Cardiac muscle cell (in vitro differentiated cells and primary cell): ENCODE measurements at places on chromosomes 1 and 21.

DNA sequence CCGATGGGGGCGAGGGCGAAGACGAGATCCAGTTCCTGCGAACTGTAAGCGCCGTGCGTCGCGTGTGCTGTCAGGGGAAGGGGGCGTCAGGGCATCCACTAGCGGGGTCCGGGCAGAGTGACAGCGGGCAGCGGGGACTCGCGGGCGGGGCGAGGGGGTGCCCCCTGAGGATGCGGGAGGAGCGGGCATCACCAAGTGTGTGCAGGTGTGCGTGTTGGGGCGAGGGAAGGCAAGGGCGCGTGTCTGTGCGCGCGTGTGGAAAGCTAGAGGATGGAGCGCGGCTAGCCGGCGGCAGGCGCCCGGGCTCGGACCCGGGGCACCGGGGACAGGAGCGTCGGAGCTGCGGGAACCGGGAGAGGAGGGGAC, 525 bp downstream of the RYR2 start:
- no peaks in the 10 kb centered on the region for H3K36me3 ChIP-seq
- DNase-seq: peak; percentile 1

DNA sequence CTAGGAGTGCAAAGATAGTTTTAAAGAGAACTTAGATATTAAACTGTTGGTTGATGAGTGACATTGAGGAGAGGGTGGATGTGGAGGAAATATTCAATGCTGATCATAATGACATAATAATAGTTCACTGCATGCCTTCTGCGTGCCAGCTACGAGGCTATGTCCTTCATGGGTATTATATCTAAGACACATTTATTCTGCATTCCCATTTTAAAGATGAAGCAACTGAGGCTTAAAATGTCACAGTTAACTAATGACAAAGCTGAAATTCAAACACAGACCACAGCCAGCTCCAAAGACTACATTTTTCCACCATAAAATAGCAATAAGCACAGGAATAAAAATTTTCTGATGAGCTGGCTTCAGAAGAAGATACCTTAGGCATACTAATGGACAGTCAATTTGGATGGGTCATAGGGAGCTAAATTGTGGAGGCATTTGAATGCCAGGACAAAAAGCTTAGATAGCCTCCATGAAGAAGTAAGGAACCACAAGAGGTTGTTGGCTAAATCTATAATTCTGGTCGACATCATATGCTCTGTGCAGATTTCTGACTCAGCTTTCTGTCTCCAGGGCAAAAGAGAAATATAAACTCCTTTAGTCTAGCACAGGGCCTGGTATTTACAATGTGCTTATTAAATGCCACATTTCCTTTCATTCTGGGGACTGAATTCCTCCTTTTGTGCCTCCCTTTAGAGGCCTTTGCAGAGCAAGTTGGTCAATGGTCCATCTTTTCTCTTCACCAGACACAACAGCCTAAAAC, 71.2 kb upstream of the NRIP1 start:
- H3K4me1 ChIP-seq: peaks cover 20% of the 10 kb centered on the region
- no peak for DNase-seq
- H3K4me3 ChIP-seq: no peak overlapping the region

DNA sequence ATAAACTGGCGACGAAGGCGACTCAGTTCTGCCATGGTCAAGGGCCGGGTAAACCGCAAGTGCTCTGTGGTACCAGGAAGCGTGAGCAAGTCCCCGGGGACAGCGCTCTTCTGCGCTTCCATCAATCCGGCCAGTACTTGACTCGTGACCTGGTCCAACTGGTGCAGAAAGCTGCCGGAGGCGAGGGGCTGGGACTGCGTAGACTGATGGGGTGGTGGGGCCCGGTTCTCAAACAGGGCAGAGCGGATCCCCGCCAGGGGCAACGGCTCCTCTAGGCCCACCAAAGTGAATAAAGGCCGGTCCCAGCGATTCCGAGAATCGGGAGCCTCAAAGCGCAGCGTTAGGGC, 852 bp downstream of the KTI12 start:
- H3K4me1 ChIP-seq: peaks cover 13% of the 10 kb centered on the region
- peak; percentile 74 for DNase-seq
- peak overlapping the region; percentile 79 for H3K27ac ChIP-seq
- H3K4me3 ChIP-seq: peak overlapping the region; percentile 81
- H3K27me3 ChIP-seq: no peaks in the 10 kb centered on the region
- H3K36me3 ChIP-seq: no peaks in the 10 kb centered on the region

GRCh38 chr1:55423376-55423775, 208.2 kb upstream of the USP24 start:
- no peak overlapping the region for H3K4me3 ChIP-seq
- no peaks in the 10 kb centered on the region for H3K27me3 ChIP-seq
- H3K36me3 ChIP-seq: no peaks in the 10 kb centered on the region

GRCh38 chr1:3078430-3078861, 9.4 kb downstream of the PRDM16 start:
- no peak for DNase-seq
- H3K4me1 ChIP-seq: peaks cover 31% of the 10 kb centered on the region
- H3K36me3 ChIP-seq: no peaks in the 10 kb centered on the region
- H3K4me3 ChIP-seq: no peak overlapping the region
- H3K27ac ChIP-seq: no peak overlapping the region

- no peak for DNase-seq
- H3K27me3 ChIP-seq: peaks cover 12% of the 10 kb centered on the region
- H3K36me3 ChIP-seq: no peaks in the 10 kb centered on the region
- H3K4me3 ChIP-seq: no peak overlapping the region
- no peak overlapping the region for H3K27ac ChIP-seq
Observed at GRCh38 chr1:36768486-36769178, 265.7 kb downstream of the GRIK3 start.

GRCh38 chr1:112636597-112637253, 17.1 kb downstream of the CAPZA1 start:
- H3K27ac ChIP-seq: no peak overlapping the region
- no peak for DNase-seq
- no peaks in the 10 kb centered on the region for H3K27me3 ChIP-seq
- no peaks in the 10 kb centered on the region for H3K36me3 ChIP-seq
- H3K4me3 ChIP-seq: no peak overlapping the region

DNA sequence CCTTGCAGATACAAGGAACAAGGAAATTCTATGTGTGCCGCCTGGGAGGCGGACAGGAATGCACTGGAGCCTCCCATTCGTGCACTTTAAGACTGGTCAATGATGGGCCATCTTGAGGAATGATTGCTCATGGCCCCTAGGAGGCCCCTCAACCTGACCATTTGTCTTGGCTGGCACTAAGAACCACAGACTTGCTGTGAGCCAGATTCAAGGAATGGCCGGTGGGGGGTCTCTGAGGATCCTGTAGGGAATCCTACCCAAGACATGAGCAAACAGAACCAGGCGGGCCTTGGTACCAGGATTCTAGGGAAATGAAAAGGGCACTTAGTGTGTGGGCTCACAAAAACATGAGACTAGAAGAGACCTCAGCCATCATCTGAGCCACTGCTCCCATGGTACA, 28.1 kb upstream of the GOLT1A start:
- DNase-seq: no peak
- no peak overlapping the region for H3K4me3 ChIP-seq
- H3K36me3 ChIP-seq: peaks cover 64% of the 10 kb centered on the region
- no peak overlapping the region for H3K27ac ChIP-seq
- H3K27me3 ChIP-seq: no peaks in the 10 kb centered on the region

- no peaks in the 10 kb centered on the region for H3K4me1 ChIP-seq
- H3K4me3 ChIP-seq: no peak overlapping the region
- H3K27me3 ChIP-seq: peaks cover 10% of the 10 kb centered on the region
- no peak for DNase-seq
Observed at GRCh38 chr1:114164840-114165543, 11.3 kb upstream of the SYT6 start.

- H3K4me1 ChIP-seq: peaks cover 39% of the 10 kb centered on the region
- no peaks in the 10 kb centered on the region for H3K27me3 ChIP-seq
- DNase-seq: no peak
- peaks cover 4% of the 10 kb centered on the region for H3K36me3 ChIP-seq
- H3K27ac ChIP-seq: peak overlapping the region; percentile 98
Observed at GRCh38 chr1:154972213-154972516, 1.6 kb upstream of the SHC1 start.

DNA sequence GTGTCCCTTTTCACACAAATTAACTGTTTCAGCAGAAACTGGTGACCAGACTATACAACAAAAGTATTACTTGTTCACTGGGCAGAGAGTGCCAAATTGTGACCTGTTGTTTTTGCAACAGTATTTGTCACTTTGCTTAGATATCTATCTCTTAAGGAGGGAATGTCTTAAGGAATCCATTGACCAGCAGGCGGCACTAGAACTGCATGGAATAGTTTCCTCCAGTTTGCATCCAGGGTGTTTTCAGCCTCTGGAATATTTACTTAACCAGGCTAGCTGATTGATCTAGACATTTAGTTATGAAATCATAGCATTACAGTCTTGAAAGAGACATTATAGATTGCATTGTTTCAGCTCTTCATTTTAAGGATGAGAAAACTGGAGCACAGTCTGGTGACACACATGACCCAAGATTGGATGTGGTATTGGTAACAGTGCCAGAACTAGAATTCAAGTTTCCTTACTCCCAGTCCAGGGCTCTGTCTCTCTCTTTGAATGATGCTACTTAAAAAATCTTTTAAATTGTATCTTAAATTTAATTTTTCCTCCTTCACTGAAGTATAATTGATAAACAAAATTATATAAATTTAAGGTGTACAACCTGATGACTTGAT, 16.9 kb downstream of the RPTN start:
- no peak overlapping the region for H3K27ac ChIP-seq
- DNase-seq: peak; percentile 80
- no peaks in the 10 kb centered on the region for H3K36me3 ChIP-seq
- no peaks in the 10 kb centered on the region for H3K4me1 ChIP-seq

DNA sequence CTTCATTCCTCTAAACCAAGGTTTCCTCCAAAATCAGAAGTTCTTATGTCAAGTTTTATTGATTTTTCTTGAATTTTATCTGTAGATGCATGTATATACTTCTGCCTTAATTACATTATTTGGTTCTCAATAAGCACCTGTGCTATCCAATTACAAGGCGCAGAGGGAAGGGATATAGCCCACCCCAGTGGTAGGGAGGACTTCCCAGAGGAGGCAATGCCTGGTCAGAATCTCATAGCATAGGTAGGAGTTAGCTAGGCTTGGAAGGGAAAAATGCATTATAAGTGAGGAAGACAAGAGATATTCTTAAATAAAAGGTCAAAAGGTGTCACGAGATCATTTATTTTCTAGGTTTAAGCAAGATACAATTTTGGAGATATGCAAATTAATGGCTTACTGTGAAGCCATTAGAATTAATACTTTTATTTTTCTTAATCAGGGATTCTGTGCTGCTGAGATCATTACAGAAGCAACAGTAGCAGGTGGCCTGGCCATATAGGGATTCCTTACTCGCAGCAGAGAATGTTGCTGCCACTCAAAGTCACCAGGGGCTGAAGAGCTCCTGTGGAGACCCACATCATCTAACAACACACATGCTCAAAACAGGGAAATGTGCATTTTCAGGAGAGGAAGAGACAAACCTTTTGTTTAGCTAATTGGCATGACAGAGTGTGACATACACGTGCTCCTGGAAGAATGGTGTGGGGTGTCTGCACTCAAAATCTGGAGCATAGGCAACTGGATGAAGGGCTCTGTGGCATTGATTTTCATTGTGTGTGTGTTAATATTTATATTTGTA, 178.3 kb downstream of the ATG4C start:
- no peaks in the 10 kb centered on the region for H3K27me3 ChIP-seq
- H3K4me1 ChIP-seq: no peaks in the 10 kb centered on the region
- H3K27ac ChIP-seq: no peak overlapping the region
- no peak overlapping the region for H3K4me3 ChIP-seq
- H3K36me3 ChIP-seq: no peaks in the 10 kb centered on the region
- DNase-seq: no peak

DNA sequence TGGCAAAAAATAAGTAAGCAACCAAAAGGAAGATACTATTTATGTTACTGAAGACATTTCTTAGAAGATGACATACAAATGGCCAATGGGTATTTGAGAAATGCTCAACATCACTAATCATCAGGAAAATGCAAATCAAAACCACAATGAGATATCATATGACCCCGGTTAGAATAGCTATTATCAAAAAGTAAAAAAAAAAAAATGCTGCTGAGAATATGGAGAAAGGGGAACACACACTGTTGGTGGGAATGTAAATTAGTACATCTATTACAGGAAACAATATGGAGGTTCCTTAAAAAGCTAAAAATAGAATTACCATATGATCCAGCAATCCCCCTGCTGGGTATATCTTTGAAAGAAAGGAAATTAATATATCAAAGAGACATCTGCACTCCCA, 34.3 kb upstream of the CREG1 start:
- H3K4me1 ChIP-seq: peaks cover 11% of the 10 kb centered on the region
- H3K27me3 ChIP-seq: no peaks in the 10 kb centered on the region
- no peak overlapping the region for H3K27ac ChIP-seq
- no peaks in the 10 kb centered on the region for H3K36me3 ChIP-seq
- no peak for DNase-seq
- H3K4me3 ChIP-seq: no peak overlapping the region

GRCh38 chr1:21344750-21345443, 54.6 kb upstream of the ECE1 start:
- DNase-seq: no peak
- peak overlapping the region; percentile 69 for H3K27ac ChIP-seq
- H3K4me1 ChIP-seq: peaks cover 9% of the 10 kb centered on the region

GRCh38 chr1:192516776-192517297, 58.7 kb upstream of the RGS1 start:
- H3K4me1 ChIP-seq: no peaks in the 10 kb centered on the region
- no peak for DNase-seq
- no peaks in the 10 kb centered on the region for H3K36me3 ChIP-seq
- no peaks in the 10 kb centered on the region for H3K27me3 ChIP-seq
- no peak overlapping the region for H3K27ac ChIP-seq

- no peaks in the 10 kb centered on the region for H3K27me3 ChIP-seq
- no peaks in the 10 kb centered on the region for H3K36me3 ChIP-seq
- no peak for DNase-seq
- no peak overlapping the region for H3K4me3 ChIP-seq
- H3K27ac ChIP-seq: no peak overlapping the region
Observed at GRCh38 chr1:16342331-16343062, 9.8 kb downstream of the FBXO42 start.

DNA sequence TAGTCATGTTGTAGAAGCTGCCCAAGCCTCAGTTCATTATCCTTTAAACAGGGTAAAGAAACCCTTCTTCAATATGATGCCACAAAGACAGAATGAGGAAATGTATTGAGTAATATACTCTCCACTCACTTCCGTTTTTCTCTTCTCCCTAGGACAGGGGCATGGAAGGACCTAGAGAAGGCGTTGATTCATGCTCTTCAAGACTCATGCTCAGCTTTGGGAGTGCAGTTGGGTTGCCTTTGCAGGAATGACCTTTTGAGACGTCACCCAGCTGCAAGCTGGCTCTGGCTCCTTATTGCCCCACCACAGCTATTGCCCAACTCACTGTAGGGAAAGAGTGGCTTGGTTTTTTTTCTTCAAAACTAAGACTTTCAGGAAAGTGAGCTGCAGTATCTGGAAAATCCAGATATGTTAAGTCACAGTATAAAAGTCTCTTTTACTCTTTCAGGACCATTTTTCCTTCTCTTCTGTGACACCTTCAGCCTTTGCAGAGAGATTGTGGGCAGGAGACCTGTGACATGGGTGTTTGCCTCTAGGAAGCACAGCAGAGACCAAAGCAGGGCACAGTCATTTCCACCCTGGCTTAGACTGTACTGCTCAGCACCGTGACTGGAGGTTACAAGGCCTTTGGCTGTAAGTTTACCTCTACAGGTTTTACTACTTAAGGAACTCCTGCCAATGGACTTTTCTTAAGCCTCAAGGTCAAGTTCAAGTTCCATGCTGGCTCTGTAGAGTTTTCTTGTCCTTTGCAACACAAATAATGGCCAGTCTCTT, 39.5 kb downstream of the XCL2 start:
- H3K27ac ChIP-seq: no peak overlapping the region
- H3K36me3 ChIP-seq: no peaks in the 10 kb centered on the region
- H3K27me3 ChIP-seq: no peaks in the 10 kb centered on the region
- H3K4me3 ChIP-seq: no peak overlapping the region
- peaks cover 32% of the 10 kb centered on the region for H3K4me1 ChIP-seq

- H3K4me3 ChIP-seq: peak overlapping the region; percentile 95
- DNase-seq: no peak
- no peak overlapping the region for H3K27ac ChIP-seq
- no peaks in the 10 kb centered on the region for H3K27me3 ChIP-seq
Observed at GRCh38 chr1:229627003-229627402, 956 bp downstream of the URB2 start.
